Stimulated activated CD8-positive, alpha-beta memory T cell treated with anti-CD3 and anti-CD28 coated beads, Interleukin-15, amount 100 ng/mL, for 24 hours (primary cell): ENCODE measurements at places on chromosomes 6 and 20.

DNA sequence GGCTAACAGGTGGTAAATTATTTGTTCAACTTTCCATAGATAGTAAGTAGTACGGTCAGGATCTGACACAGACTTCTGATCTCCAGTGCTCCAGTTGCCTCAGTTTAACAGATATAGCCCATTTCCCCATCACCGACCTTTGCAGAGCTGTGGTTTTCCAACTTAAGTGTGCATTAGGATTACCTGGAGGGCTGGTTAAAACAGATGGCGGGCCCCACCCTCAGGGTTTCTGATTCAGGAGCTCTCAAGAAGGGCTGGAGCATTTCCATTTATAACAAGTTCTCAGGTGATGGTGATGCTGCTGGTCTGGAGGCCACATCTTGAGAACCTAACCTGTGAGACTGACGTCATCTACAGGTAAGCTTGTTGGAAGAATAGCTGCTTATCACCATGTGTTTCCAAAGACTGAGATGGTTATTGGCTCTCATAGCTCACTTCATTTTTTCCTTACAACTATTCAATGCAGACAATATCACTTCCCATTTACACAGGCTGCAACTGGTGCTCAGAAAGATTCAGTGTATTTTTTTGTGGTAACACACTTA, 360.1 kb upstream of the CHD6 start:
- DNase-seq, result no peak

DNA sequence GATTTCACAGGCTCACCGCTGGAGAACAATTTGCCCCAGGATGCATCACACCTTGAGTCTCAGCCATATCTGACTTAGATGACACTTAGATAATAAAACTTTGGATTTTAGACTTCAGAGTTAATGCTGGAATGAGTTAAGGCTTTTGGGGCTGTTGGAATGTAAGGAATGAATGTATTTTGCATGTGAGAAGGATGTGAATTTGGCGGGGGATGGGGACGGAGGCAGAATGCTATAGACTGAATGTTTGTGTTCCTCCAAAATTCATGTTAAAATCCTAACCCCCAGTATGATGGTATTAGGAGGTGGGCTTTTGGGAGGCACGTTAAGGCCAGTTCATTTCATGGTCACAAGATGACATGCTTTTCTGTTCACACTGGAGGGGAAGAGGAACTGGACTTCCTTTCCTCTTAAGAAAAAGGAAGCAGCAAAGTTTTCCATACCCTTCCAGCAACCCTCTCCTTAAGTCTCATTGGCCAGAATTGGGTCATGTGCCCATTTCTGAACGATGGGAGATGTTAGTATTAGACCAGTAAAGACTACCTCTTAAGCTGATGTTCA, 5.8 kb upstream of the SRXN1 start:
- DNase-seq, result no peak

DNA sequence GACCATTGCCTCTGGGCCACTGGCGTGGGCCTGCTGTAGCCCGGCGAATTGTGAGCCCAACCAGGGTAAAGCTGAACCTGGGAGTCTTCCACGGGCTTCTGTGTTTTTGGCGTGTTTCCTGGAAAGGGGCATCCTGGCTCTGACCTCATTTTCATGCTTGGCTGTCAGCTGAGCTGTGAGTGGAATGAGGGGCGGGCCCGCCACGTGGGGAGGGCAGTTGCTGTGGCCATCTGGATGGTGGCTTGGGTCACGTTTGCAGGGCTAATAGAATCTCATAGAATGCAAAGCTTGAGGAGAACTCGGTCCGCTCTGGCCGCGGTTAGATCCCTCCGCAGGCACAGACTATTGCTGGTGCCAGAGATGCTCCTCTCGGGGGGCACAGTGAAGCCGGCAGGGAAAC, 263.0 kb downstream of the SMOC2 start:
- DNase-seq, result no peak

DNA sequence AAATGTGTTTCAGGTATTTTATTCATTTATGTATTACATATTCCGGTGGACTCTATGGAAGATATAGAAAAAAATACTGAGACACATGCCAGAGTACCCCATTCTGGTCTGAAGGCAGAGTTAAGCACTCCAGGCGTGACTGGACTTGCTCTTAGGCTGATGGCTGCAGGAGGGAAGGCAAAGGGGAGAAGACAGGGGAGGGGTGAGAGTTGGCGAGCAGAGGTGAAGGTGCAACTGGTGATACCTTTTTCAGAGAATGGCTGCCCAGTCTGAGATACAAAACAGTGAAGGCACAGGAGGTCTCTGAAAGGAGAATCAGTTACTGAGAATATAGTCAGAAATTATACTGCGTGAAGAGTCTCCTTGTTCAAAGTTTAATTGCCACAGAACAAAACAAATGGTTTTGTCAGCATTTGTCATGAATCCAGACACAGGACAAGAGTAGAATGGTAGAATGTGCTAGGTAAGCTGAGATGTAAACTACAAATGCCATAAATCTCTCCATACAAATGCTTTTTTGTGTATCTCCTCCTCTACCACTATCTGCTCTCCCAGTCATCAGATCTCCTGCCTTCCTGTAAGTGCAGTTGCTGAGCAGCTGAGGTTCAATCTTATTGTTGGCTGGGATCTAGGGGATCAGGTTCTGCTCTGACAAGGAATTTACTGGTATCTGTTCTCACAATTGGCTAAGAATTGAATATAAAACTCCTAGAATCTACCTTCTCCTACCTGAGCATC, 104.2 kb upstream of the DST start:
- DNase-seq, result no peak

- DNase-seq, result no peak
These were observed 933 bp downstream of the KLHL31 start for GRCh38 chr6:53664623-53665022.

GRCh38 chr6:107545763-107546162, 55.8 kb downstream of the SOBP start:
- no peak for DNase-seq

GRCh38 chr20:38191654-38192053, 26.6 kb upstream of the TGM2 start:
- DNase-seq, result no peak

DNA sequence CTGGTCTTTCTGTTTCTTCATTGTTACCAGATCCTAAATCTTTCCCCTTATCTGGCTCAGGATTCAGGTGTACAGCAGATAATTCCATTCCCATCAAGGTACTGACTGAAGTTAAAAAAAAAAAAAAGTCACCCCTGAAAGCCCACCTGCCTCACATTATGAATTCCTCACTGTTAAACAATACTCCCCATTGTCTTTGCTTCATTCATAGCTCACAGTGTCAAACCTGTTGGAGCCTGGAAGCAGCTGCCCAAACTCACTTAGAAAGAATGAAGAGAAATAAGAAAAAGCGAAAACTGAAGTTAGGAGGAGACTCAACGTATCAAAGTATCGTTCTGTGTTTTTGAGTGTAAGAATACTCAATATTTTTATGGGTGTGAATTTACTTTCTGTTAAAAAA, 1.8 kb upstream of the DCBLD1 start:
- DNase-seq, result no peak

- no peak for DNase-seq
These were observed 69.7 kb upstream of the SIRPA start for GRCh38 chr20:1825507-1825906.

DNA sequence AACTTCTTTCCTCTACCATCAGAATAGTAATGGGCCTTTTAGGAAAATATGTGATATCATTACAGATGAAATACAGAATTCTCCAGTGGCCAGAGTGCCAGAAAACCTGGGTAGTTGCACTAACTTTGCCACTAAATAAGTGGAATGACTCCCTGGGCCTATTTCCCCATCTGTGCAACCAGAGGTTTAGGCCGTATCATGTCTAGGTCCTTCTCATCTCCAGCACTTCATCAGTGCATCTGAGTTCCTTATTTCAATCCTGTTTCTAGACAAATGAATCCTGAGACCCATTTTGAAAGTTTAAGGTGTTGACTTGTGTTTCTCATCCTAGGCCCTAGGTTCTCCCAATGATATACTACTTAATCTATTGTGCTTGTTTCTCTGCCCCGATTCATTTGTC, 236.2 kb downstream of the CD83 start:
- DNase-seq, result no peak

DNA sequence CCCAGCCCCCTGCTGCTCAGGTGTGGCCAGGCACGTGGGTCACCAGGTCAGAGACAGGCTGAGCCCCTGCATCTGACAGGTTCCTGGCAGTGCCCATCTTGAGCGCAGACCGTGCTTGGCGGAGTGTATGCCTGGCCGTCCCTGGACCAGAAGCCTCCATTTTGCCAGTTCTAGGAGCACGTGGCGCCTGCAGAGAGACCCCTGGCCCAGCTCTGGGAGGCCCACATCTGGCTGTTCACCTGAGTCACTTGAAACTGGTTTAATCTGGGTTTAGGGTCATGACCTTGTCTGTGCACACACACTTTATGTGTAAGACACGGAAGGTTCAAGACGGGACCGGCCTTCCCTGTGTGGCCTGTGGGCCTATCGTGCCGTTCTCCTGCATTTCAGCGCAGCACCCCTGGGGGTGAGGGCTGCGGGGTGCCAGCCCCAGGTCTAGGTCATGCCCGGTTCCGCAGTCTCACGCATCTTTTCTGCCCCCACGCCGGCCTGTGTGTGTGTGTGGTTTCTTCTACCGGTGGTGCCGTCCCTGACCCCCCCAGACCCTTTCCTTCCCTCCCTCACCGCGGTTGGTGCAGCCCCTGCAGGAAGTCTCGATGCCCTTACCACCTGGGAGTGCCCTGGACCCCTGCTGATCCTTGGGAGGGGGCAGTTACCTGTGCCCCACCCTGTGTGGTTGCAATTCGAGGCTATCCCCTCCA, 14.0 kb downstream of the SS18L1 start:
- no peak for DNase-seq

- DNase-seq, result no peak
These were observed 9.7 kb upstream of the EDN1 start for GRCh38 chr6:12280458-12280857.
